ENCODE measurements at places on chromosomes 2 and 18. TPM values are rescaled to one million over a fixed set of nuclear protein-coding genes. Genes with fewer than 3 reads are reported as not detected.
A peak's percentile ranks its signal among the peaks of the same experiment; 100 is the strongest.

FBLN7 gene
- 1.4 TPM for total RNA-seq

GRCh38 chr2:191382801-191383200, 137.6 kb downstream of the MYO1B start:
- H3K27me3 ChIP-seq, result no peaks in the 10 kb centered on the region
- no peak overlapping the region for H3K4me3 ChIP-seq

DNA sequence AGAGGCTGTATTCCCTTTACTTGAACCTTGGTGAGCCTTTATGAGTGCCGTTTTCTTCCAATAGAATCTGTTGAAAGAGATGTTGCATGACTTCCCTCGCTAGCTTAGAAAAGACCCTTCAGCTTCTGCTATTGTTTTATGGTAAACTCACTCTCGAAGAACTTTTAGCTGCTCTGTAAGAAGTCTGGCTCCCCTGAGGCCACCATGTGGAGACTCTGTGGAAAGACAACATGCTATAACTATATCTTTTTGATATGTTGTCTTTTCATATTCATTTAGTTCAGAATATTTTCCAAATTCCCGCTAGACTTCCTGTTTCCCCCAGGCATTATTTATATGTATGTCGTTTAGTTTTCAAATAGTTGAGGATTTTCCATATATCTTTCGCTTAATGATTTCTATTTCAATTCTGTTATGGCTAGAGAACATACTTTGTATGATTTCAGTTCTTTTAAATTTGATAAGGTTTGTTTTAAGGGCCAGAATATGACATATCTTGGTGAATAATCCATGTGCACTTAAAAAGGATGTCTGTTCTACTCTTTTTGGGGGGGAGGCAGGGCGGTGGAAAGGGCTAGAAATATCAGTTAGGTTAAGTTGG, 64.1 kb downstream of the PTPN4 start:
- DNase-seq, result peak; percentile 70
- no peaks in the 10 kb centered on the region for H3K36me3 ChIP-seq
- no peaks in the 10 kb centered on the region for H3K27me3 ChIP-seq
- H3K4me1 ChIP-seq, result no peaks in the 10 kb centered on the region

PRSS56 gene
- total RNA-seq, result not detected

- 0 out of 2 replicates have a peak, but pooled peaks cover 7% of the 10 kb centered on the region for H3K4me1 ChIP-seq
- H3K36me3 ChIP-seq, result no peaks in the 10 kb centered on the region
- DNase-seq, result peak; percentile 27
- H3K4me3 ChIP-seq, result no peak overlapping the region
- no peak overlapping the region for H3K27ac ChIP-seq
These were observed 322.6 kb downstream of the AFF3 start for GRCh38 chr2:99819766-99820165.

- DNase-seq, result peak; percentile 94
- peaks cover 13% of the 10 kb centered on the region for H3K4me1 ChIP-seq
- no peaks in the 10 kb centered on the region for H3K27me3 ChIP-seq
These were observed at the start of gene RETREG2 for GRCh38 chr2:219177552-219178376. RETREG2 (plus strand) TSS chr2:219178275; CDS start chr2:219178353, 78 bp downstream.

- H3K36me3 ChIP-seq, result no peaks in the 10 kb centered on the region
- H3K4me3 ChIP-seq, result no peak overlapping the region
- 0 out of 2 replicates have a peak, but pooled peaks cover under 1% of the 10 kb centered on the region for H3K4me1 ChIP-seq
- no peaks in the 10 kb centered on the region for H3K27me3 ChIP-seq
These were observed 59.0 kb upstream of the SPATS2L start for GRCh38 chr2:200247494-200247893.

DNA sequence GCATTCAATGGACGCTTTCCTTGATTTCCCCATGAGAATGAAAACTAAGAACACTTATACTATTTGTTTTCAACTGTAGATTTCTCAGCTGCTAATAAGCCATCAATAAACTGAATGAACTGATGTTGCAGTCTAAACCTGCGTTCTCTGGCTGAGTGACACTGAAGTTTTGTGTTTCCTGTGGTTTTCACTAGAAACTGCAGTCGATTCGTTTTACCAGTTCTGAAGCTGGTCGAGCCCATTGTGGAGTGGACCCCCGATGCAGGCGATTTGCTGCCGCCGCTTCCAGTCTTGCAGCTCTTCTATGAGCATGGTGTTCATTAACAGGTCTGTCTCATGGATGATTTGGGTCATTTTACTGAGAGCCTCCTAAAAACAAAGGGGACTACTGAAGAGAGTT, 50.6 kb upstream of the STAT1 start:
- no peaks in the 10 kb centered on the region for H3K27me3 ChIP-seq
- H3K4me3 ChIP-seq, result no peak overlapping the region
- H3K4me1 ChIP-seq, result peaks cover 5% of the 10 kb centered on the region
- no peak for DNase-seq
- H3K27ac ChIP-seq, result no peak overlapping the region

DNA sequence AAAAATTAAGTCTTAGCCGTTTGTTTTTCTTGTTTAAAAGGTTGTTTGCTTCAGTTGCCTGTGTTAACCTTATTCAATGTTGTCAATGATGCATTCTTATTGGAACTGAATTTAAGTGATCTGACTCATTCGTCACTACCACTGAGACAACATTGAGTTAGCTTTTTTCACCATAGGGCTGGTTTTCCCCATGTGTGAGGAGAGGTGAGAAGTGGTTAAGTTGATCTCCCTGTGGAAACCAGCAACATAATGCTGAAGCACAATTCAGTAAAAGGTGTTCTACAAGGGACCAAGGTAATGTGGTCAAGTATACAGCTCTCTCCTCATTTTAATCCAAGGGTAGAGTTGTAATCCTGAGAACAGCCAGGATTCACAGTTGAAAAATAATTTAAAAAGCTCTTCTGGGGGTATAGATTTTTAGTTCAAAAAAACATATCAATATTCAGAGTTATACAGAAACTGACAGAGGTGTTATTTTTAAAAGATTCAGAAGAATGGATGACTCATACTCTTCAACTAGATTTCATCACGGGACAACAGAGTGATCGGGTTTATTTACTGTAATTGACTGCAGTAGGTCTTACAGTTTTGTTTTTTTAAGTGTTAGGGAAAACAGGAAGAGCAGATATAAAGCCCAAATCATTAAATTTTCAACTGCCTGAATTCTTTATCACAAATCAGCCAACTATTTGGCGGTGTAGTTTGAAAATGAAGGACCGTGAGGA, 12.6 kb downstream of the NOP58 start:
- DNase-seq, result no peak
- H3K4me1 ChIP-seq, result peaks cover under 1% of the 10 kb centered on the region
- H3K36me3 ChIP-seq, result peaks cover 72% of the 10 kb centered on the region
- H3K27me3 ChIP-seq, result no peaks in the 10 kb centered on the region
- no peak overlapping the region for H3K4me3 ChIP-seq

UPP2 gene
- not detected for total RNA-seq

All from GM23338 (cell line).